Right lung (tissue), 10 donors: ENCODE measurements at places on chromosomes 5 and 9. TPM values are rescaled to one million over a fixed set of nuclear protein-coding genes. Genes with fewer than 3 reads are reported as not detected.

Gene SHC3
- polyA plus RNA-seq = 14.5 TPM

Gene GLRA1
- polyA plus RNA-seq = not detected

Gene SOHLH1
- not detected for polyA plus RNA-seq

Gene ECSCR
- polyA plus RNA-seq = 58.1 TPM

Gene SNX24
- polyA plus RNA-seq = 20.2 TPM
